ENCODE measurements at places on chromosomes 2 and 18. TPM values are rescaled to one million over a fixed set of nuclear protein-coding genes. Genes with fewer than 3 reads are reported as not detected.

DNA sequence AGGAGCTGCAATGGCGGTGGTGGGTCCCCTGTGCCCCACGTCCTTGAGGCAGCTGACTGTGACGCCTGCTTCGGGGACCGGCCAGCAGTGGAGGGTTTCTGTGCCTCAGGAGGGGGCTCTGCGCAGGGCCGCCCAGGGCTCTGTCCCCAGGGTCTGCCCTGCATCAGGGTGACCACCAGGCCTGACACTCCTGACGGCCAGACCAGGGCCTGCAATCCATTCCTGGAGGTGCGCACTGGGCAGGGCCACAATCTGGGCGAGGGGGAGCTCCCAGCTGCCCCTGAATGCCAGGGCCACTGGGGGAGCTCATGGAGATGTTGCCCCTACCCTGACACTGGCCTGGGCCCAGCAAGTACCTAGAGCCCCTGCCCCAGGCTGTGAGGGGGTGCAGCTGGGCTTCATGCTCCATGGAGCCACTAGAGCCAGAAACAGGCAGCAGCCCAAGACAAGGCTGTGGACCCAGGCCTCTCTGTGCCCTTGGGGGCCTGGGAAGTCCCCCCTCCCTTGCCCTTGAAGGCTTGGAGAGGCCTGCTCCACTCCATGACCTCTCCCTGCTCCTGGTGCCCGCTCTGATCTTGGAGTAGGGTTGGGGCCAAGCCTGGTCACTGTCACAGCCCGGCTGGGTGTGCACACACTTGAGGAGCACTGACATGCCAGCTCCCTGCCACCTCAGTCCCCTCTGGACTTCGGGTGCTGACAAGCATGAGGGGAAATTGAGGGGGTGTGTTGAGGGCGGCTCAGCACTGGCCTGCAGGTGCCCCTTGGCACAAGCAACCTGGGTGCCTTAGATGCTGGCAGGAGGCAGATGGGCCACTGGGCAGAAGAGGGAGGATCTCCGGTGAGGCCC, 55.9 kb downstream of the LDAH start:
- DNase-seq, result no peak

DNA sequence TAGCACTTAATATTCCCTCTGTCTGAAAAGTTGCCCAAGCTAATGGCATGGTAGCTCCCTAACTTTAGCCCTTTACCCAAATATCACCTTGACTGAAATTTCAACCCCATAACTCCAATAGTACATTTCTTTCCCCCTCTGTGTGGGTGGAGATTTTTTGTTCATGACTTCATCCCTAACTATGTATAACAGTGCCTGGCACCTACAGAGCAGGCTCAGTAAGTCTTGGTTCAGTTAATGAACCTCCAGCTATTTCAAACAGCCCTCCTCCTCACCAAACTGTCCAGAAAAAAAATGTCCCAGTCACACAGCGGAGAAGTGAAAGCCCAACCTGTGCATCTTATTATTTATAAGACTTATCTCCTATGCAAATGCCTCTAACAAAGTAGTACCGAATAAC, 18.6 kb downstream of the BUB1 start:
- no peak for DNase-seq

DNA sequence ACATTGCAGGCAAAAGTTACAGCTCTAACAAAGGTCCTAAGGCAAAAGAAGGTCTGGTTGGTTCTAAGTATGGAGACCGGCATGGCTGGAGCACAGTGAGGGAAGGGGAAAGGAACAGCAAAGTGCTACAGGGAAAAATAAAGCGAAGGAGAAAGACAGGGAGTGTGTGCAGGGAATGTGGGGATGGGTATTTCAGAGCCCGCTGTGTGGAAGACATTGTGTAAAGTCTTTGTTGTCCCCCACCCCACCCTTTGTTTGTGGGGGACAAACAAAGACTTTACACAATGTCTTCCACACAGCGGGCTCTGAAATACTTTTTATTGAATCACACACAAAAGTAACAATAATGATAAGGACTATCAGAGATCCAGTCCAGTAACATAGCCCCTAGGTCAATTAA, 28.9 kb upstream of the C2orf15 start:
- no peak for DNase-seq

The ZSWIM2 gene
- total RNA-seq, result not detected

The IL36RN gene
- not detected for total RNA-seq
